Muscle of leg (tissue), 16 donors: ENCODE measurements at places on chromosomes 12 and 14. TPM values are rescaled to one million over a fixed set of nuclear protein-coding genes. Genes with fewer than 3 reads are reported as not detected.

LRP1 gene
- 82.7 TPM for total RNA-seq

ZNF10 gene
- 6.0 TPM for total RNA-seq

HOXC5 gene
- 1.1 TPM for total RNA-seq

EIF5 gene
- 99.8 TPM for total RNA-seq

PPP4R4 gene
- 0.09 TPM for total RNA-seq

IFNG-AS1 gene
- total RNA-seq = 0.31 TPM

TBX3 gene
- 16.6 TPM for total RNA-seq

TAS2R46 gene
- total RNA-seq = 1.6 TPM

IL22 gene
- total RNA-seq = not detected

TAS2R43 gene
- 2.2 TPM for total RNA-seq

GPRC5A gene
- 1.1 TPM for total RNA-seq
